ENCODE measurements at places on chromosomes 2 and 18.

DNA sequence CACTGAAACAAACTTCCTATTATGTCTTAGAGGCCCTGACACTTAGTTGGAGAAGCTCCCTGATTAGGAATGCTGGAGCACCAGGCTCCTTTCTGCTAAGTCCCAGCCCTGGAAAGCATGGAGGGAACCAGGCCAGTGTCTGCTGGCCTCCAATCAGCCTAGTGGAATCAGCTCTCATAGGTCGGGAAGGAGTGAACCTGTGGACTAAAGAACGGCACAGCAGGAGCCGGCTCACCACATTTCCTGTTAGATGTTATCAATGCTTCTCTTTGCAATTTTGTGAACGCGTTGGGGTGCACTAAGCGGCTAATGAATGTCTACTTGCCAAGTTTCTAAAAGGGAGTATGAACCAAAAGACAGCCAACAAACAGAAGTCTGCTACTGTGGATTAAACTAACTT, 296.6 kb downstream of the NAPG start:
- DNase-seq = no peak

DNA sequence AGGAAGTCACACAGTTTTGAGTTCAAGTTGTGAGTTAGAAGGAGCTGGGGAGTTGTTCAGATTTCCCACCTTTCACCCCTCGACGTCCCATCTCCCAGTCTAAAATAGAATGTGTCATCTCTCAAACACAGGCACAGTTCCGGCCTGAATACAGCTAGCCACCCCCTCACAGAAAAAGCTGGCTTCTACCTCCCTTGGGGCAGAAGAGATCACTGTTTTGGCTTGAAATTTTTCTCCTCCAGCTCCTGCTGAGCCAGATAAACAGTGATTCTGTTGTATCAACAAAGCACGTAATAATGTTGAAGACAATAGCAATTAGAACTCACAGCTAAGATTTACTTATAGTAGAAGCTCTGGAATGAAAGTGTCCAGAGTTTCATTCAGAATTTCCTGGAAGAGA, 74.7 kb downstream of the KIAA2012 start:
- DNase-seq = no peak

GRCh38 chr2:239532859-239533258, 132.0 kb upstream of the HDAC4 start:
- DNase-seq = no peak

- DNase-seq = no peak
Observed at GRCh38 chr2:222307978-222308730, 9.4 kb upstream of the PAX3 start.

GRCh38 chr2:201807452-201807999, 1.2 kb downstream of the CDK15 start:
- DNase-seq = no peak

GRCh38 chr2:149884871-149885270, 297.3 kb upstream of the MMADHC start:
- DNase-seq = no peak

DNA sequence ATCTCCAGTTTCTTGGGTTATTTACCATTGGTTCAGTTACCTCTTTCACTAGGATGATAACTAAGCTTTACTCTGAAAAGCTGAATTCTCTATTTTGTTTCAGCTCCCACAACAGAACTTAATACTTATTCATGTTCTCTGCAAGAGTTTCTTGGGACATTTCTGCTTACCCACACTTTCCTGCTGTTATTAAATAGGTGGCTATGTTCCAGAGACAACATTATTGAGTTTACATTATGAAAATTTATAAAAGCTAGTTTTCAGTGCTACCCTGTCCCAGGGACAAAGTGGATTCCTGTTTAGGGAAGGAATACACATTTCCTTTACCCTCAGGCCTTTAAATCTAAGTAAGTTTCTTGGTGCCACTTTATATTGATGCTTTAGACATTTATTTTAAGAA, 7.0 kb upstream of the GPD2 start:
- no peak for DNase-seq

- DNase-seq = no peak
Observed at GRCh38 chr2:69620870-69621269, 22.7 kb downstream of the AAK1 start.

- no peak for DNase-seq
Observed at GRCh38 chr18:23640052-23640451, 22.7 kb downstream of the ANKRD29 start.

- no peak for DNase-seq
Observed at GRCh38 chr2:98478907-98479306, 34.2 kb downstream of the INPP4A start.

DNA sequence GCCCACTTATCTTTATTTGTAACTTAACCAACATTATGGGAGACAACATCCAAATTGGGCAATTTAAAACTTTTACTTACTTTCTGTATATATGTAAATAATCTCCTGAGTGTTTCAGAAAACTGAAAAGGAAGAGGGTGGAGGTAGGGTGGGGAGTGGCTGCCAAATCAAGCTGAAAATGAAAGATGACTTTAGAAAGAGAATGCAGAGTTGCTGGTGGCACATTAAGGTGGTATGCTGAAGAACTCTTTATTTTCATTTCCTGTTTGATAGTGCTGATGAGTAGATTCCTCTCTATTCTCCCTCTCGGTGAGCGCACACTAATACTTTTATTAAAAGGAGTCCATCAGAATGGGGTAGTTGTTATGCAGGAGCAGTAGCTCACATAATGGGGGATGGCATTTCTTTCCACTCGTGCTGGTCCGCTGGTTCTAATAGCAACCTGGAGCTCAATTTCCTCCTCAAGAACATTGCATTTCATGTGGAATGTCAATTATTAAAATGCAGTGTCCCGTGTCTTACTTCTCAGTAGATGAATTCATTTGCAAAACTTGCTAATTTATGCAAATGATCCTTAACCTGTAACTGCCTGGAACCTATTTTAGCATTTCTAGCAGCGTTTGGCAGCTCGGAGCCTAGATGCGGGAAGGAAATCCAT, 466.9 kb upstream of the HNRNPA3 start:
- no peak for DNase-seq

GRCh38 chr2:2992634-2993033, 385.0 kb downstream of the EIPR1 start:
- no peak for DNase-seq

DNA sequence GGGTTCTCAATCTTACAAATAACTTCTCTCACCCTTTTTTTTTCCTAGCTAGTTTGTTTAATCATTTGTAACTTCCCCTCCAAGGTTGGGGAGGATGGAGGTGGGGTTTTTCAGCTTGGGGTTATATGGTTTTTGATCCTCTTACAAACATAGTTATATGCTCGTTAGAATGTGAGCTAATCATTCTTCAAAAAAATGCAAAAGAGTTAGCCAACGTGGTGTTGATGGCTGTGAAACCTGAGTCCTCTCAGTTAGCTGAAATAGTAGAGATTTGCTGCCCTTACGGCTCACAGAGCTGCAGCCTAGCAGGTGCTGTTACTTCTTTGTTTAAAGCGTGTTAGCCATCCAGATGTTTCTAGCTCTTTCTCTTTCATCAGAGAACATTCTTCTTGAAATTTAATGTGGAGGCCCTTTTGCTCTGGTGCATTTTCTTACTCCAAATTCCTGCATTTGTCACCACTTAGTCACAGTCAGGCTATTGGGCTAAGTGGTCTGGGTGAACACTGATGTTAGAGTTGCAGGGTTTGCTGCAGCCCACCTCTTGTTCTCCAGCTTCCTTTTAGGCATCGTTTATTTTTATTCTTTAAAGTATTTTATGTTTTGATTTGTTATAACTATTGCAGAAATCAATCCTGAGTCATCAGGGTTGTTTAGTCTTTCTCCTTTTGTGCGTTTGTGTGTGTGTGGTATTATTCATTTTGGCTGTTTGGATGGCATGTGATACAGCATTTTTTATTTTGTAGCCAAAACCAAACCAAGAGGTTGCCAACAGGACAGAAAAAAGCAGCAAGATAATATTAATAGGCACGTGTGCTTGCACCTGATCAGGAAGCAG, 41.1 kb downstream of the LIMS1 start:
- DNase-seq = no peak

DNA sequence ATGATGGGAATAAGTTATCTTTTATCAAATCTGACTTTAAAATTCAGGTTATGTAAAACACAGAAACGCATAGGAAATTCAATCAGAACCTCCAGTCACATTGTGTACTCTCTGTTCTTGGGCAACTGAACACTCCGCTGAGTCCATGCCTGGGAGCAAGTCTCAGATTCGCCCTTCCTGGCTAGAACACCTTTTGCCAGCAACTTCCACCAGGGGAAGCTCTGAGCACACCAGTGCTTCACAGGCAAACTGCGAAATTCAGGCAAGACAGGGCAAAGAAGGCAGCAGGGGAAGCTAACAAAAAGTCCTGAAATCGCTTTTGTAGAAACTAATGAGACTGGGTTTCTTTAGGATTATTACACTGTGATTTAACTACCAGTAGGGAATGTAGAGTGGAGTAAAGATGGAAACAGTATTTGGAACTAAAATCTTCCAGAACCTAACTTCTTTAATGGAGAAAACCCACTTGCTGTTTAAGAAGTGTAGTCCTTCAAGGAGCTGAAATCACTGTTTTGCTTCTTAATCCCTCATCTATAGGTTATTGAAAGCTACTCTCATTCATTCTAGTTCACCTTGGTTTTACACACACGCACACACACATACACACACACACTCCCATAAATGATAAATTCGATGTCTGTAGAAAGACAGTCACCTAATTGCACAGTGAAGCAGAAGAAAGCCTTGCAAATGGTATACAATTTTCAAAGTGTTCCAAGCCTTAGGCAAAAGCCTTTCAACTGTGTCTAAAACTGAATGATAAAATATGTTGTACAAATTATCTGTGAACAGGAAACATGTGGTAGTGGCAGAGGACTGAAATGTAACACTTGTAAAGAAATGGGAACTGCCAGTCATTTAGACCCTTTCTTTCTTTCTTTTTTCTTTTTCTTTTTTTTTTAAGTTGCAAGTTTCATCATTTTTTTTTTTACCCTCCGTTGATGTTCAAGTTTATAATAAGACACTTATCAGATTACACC, 214.5 kb downstream of the TMEM182 start:
- DNase-seq = no peak

- DNase-seq = no peak
Observed at GRCh38 chr2:197801033-197801432, 3.4 kb upstream of the PLCL1 start.

GRCh38 chr2:73292906-73293533, 328 bp downstream of the EGR4 start:
- no peak for DNase-seq

DNA sequence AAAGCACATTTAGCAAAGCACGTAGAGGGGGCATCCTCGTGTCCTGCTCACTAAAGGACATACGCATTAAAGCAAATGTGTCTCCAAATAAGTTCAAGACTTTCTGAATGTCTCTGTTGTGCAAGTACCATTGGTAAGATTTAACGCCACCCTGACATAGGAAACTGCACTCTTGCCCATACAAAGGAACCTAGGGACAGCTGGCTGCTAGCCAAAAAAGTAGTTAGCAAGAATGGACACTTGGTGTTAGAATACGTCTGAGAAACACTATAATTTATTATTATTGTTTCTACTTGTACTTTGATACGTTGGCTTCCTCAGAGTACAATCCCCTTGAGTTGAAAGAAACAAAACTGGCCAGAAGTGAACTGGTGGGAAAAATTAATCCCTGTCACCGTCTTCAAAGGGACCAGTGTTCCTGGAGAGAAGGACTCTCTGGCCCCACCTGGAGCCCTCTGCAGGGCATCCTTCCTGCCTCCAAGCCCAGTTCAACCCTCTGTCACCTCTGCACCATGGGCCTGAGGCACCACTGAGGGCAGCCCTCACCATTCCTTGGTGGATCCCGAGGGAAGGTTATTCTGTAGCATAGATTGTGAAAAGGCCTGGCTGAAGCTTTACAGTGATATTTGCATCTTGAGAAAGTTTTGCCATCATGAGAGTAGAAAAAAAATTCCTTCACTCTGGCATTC, 51.4 kb upstream of the APCDD1 start:
- DNase-seq = no peak

GRCh38 chr2:184178229-184178628, 420.1 kb upstream of the ZNF804A start:
- DNase-seq = no peak

DNA sequence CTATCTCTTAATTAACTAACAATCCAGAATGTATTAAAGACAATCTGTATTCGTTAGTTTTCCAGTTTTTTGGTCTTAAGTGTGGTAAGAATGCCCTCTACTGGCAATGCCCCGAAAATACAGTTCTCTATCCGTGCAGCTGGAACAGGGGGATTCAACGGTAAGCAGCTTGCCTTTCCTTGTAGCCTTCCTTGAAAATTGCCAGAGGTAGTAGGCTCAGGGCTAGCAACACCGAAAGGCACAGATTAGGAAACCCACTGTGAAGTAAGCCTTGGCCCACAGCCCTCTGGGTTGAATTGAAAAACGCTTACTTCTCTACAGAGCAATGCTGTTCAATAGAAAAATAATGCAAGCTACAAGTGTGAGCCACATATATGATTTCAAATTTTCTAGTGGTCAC, 17.1 kb upstream of the VPS4B start:
- DNase-seq = no peak

DNA sequence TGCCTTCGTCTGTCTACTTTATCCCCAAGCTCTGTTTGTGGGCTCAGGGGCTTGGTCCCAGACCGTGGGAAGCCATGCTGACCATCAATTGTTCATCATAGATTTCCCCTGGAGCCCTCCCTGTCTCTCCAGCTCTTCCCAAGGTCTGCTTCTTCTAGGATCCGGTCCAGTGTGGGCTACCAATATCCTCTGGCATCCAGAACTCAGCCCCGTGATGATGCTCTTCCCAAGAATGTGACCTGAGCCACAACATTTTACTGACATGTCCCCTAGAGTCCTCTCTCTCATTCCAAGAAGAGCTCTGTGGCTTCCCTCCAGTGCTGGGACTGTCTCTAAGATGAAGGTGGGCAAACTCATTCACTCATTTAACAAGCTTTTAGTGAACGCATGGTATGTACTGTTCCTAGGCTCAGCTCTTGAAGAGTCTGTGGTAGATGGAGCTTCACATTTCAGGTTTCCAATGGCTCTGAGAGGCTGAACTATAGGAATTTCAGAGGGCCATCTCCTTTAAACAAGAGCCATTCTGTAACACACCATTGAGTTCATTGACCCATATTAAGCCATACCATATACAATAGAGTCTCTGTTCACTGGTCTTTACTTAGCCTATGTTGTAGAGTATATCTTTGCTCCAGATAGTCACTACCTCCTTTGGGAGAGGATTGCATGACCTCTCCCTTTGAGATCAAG, 142.0 kb upstream of the APCDD1 start:
- DNase-seq = no peak

DNA sequence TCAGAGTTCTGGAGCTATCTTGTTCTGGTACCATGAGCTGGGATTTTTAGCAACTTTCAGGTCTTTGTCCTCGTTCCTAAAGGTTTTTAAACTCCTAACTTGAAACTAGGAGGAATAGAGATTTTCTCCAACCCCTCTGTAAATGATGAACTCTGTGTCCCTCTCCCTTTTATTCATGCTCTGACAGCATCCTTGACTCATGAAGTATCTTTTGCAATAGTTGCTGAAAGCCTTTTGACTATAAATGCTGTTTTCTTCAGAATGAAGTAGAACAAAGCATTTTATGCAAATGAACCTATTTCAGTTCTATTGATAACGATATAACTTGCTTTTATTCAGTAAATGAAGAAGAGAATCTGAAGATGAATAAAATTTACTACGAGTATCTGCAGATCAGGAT, 17.0 kb upstream of the MAPRE2 start:
- no peak for DNase-seq
